ENCODE measurements at places on chromosomes 5 and 9.

- DNase-seq, result no peak
Observed at GRCh38 chr5:107769519-107769918, 98.8 kb upstream of the EFNA5 start.

- no peak for DNase-seq
Observed at GRCh38 chr5:160921-161802, 30.1 kb upstream of the LRRC14B start.

DNA sequence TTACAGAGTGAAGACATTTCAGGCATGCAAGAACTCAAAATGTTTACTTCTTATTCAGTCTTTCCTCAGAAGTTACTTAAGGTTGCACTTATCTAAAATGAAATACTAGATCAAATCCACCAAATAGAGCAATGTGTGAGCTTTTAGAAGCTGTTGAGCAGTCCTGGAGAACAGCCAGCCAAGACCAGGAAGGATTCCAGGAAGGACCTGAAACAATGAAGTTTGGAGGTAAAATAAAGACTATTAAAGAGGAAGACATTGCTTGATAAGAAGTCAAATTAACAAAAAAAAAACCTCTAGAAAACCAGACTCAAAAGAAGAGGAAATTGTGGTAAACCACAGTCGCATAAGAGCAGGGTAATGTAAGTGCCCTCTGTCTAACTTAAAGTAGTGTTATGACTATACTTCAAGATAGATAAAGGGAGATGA, 156.2 kb upstream of the S1PR3 start:
- no peak for DNase-seq

DNA sequence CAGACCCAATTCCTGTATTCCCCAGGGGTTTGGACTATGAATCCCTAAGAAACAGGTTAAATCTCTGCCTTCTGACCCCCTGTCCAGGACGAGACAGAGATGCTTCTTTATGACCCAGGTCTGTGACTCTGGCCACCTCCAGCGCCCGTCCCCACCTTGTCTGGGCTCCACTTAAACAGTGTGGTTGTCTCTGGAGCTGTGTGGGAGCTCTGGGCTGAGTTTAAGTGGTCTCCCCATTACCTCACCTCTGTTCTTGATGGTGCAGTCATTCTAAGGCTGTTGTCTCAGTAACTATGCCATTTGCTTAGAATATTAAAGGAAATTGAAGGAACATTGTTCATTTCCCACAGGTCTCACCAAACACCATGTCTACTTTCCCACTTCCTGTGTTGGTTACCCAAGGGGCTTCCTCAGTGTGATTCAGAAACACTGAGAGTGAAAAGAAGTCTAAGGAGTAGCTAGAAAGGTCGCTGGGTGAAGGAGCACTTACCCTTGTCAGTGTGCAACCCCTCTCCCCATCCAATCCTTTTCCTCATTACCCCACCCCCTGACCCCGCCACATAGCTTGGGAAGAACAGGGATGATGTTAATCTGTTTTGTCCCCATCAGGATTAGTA, 127.8 kb upstream of the CKMT2 start:
- DNase-seq, result no peak

- DNase-seq, result no peak
Observed at GRCh38 chr5:34977934-34978613, 48.7 kb downstream of the DNAJC21 start.

DNA sequence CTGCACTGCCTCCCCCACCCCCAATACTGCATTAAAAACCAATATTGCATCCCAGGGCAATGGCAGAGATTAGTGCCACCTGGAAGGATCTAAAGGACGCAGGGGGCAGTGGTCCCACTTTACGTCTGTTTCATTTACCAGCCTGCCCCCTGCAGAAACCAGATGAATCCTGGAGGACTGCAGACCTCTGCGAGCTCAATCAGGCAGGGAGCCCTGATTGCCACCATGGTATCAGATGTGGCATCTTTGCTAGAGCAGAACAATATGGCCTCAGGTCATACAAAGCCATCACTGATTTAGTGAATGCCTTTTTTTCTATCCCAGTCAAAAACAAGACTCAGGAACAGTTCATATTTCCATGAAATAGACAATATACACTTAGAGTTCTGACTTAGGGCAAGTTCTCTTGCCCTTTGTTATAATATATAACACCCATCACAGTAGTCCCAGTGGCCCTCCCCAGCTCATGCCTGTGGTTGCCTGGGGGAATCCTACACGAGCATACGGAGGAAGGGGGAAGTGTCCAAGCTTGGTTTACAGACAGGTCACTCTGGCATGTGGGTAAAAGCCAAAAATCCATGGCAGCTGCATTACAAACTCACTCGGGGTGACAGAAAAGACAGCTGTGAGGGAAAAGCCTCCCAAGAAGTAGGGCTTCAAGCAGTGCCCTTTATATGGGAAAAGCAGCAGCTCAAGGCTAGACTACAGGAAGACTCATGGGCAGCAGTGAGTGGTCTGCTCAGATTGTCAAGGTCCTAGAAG, 85.1 kb downstream of the MED27 start:
- no peak for DNase-seq

DNA sequence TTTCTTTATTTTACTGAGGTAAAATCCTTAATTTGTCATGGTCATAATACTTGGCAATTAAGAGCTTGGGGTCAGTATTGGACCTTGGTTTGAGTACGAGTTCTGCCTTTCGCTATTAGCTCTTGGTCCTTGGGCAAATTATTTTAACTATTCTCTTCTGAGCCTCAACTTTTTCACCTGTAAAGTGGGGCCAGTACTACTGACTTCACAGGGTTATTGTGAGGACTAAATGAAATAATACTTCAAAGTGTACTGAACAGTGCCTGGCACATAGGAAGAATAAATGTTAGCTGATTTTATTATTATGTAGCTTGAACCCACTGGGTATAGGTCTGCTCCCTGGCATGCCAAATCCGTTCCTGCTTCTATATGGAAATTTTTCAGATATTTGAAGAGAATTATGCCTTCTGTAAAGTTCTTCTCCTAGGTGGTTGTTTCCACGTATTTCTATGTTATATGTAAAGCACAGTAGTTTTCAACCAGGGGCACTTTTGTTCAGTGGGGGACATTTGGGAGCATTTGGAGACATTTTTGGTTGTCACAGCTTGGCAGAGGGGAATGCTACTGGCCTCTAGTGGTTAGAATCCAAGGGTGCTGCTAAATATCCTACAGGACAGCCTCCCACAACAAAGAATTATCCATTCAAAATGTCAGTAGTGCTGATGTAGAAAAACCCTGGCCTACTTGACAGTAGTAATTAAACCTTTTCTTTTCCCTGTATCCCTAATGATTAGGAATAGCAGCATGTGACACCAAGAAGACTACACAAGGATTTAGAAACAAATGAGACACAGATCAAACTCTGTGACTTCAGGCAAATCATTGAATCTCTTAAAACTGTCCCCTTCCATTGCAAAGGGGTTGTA, 4.5 kb downstream of the RCL1 start:
- peak; percentile 43 for DNase-seq

DNA sequence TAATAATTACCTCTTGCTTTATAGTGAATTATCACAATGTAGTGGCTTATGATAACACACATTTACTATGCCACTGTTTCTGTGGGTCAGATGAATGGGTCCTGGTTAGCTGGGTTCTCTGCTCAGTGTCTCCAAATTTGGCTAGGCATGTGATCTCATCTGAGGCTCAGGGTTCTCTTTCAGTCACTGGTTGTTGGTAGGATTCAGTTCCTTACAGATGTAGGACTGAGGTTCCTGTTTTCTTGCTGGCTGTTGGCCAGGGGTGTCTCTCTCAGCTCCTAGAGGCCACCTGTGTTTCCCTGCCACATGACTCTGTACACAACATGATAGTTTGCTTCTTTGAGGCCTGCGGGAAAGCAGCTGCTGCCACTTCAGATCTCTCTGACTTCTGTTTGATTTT, 7.1 kb downstream of the NFX1 start:
- peak; percentile 39 for DNase-seq

GRCh38 chr9:93112864-93113389, 16.9 kb downstream of the CARD19 start:
- DNase-seq, result no peak

- DNase-seq, result no peak
Observed at GRCh38 chr5:14405706-14406553, 175.7 kb upstream of the OTULINL start.

DNA sequence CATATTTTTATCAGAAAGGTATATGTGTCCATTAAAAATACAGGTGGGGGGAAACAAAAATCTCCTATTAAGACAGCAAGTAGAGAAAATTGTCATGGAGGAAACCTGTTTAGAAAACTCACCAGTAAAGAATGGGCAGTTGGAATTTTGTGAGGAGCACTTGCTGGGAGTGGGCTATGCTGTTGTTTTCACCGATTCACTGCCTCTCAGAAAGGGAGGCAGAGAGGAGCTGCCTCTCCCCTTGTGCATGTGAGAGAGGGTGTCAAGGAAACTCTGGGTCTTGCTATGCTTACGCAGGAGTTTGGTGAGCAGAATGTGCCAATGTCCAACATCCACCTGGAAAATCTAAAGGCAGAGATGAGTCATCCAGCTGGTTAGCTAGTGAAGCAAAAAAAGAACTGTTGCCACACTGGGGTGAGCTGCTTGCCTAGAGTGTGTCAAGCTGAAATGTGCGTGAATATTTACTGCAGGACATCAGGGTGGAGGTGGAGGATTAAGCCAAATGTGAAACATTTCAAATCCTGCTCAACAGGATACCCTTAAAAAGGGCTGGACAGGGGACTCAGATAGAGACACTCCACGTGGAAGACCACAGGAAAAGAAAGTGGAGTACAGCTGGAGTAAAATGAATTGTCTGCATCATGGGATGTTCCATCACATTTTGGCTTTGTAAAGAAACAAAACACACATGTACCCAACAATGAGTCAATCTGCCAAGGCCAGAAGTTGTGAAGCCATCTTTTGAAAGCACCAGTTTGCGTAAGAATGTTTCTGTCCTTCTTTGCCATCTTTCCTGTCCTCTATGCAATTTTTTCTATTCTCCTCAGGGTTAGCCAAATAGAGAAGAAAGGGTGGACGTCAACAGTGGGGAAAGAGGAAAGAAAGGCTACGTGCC, 449.7 kb upstream of the MPDZ start:
- no peak for DNase-seq

- DNase-seq, result no peak
Observed at GRCh38 chr9:94950040-94950578, 223.6 kb downstream of the AOPEP start.

DNA sequence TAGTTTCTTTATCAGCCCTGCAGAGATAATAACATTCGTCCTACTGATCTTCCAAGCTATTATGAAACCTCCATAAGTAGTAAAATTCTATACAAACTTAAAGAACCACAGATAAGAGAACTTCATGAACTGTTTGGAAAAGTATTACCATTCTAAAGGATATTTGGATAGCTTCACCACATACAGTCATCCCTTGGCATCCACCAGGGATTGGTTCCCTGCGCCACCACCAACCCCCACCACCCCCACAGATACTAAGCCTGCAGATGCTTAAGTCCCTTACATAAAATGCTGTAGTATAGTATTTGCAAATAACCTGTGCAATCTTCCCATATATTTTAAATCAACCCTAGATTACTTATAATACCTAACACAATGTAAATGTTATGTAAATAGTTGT, 61.4 kb upstream of the SHISAL2B start:
- no peak for DNase-seq

GRCh38 chr9:87795178-87795577, 69.3 kb downstream of the CTSL start:
- DNase-seq, result no peak

GRCh38 chr5:132179405-132179804, 48.2 kb downstream of the P4HA2 start:
- no peak for DNase-seq

DNA sequence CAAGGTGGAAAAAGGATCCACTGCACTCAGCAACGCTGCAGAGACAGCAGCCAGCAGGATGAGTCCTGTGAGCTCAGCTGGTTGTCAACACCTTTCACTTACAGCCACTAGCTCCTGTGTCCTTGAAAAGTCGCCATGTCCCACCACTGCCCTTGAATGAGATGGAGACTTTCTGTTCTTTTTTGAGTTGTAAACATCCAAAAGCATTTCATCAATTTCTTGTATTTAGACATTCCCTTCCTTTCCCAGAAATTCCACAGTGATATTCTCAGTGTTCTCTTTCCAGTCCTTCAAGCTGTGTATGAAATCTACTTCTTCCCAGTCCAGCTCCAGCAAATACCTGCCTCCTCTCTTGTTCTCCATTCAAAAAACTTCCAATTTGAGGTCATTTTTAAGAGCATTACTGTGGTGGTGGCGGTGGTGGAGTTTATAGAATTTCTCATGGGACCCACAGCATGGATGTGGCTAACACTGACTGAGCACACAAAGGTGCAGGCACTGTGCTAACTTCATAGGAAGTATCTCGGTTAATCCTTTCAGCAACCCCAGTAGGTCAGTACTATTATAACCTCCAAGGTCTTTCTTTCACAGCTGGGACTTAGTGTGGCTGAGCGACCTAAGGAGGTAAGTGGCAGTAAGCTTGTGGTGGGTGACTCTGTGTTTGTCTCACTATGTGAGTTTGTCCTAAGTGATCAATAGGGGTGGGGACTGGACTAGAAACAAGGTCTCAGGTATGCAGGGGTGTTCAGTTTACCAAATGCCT, 15.0 kb upstream of the GPX3 start:
- no peak for DNase-seq

- DNase-seq, result no peak
Observed at GRCh38 chr9:136278221-136278620, 25.7 kb downstream of the CCDC187 start.

GRCh38 chr5:126516133-126516532, 78.9 kb downstream of the ALDH7A1 start:
- peak; percentile 26 for DNase-seq

- no peak for DNase-seq
Observed at GRCh38 chr5:152061095-152061494, 136.4 kb upstream of the GLRA1 start.

DNA sequence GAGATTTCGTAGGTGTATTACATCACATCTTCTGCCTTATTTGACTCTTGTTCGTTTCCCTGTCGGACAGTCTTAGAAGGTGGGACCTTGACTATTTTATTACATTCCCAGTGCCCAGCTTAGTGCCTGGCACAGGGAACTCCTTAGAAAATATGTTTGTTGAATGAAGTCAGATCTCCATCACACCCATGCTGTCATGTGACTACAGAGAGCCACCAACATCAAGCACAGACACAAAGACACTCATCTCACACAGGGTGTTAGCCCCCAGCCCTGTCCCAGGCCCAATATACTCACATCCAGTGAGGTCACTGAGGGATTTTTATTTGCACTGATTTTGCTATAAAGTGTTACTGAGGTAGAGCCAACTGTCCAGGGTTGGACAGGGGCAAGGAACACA, 692 bp upstream of the SRA1 start:
- DNase-seq, result no peak

- DNase-seq, result peak; percentile 1
Observed at GRCh38 chr9:73269430-73270101, 117.9 kb downstream of the ANXA1 start.

- DNase-seq, result peak; percentile 66
Observed at GRCh38 chr9:113131689-113132151, 19.1 kb upstream of the SLC31A2 start.

GRCh38 chr5:164265566-164265965, 760.1 kb downstream of the MAT2B start:
- no peak for DNase-seq
